ENCODE measurements at places on chromosomes 12 and 14.

GRCh38 chr12:44088647-44089046, 252.8 kb downstream of the TMEM117 start:
- no peak for DNase-seq

GRCh38 chr12:47378222-47378582, 298.4 kb upstream of the AMIGO2 start:
- no peak for DNase-seq

DNA sequence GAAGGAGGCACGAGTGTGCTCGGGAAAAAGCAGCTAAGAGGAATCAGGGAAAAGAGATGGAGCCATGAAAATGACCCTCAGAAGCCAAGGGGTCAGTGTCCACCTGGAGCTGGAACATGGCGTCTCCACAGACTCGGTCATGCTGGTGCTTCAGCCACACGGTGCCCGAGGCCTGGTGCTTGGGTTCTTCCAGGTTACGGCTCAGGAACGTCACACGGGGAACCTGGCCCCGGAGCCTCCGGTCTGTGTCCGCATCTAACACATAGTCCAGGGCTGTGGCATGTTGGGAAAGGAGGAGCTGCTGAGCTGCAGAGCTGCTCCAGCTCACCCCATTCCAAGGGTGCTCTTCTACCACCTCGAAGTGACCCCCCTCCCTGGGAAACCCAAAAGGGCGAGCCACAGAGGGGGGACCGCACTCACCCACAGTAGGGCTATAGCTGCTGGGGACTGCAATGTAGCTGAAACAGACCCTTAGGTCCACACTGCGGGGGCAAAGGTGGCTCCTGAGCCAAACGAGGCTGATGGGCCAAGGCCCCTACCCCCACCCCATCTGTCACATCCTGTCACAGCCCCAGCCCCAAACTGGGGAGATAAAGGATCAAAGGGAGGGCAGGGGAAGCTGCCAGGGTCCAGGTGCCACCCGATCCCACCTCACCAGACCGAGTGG, 10.8 kb downstream of the ITGA7 start:
- DNase-seq: no peak

- no peak for DNase-seq
Observed at GRCh38 chr12:124545508-124546418, 21.6 kb downstream of the NCOR2 start.

DNA sequence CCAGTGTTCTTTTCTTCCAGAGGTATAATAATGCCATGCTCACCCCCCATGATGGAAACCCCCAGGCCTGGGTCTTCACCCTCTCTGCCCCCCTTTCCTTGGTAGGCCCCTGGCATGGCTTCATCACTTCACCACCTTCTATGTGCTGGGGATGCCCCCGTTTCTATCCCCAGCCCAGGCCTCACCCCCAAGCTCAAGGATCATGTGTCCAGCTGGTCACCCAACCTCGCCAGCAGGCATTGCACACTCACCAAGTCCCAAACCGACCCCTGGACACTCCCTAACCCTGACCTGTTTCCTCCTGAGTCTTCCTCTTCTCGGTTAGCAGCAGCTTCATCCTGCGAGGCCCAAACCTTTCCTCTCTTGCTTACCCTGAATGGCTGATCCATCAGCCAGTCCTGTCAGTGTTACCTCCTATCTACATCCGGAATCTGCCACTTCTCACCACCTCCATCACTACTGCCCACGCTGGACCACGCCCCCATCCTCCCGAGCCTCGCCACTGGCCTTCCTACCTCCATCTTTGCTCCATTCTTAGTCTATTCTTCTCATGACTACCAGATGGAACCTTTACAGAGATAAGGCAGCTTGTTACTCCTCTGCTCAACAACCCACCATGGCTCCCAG, 69.0 kb downstream of the MVK start:
- no peak for DNase-seq

- no peak for DNase-seq
Observed at GRCh38 chr12:11785712-11786111, 136.2 kb downstream of the ETV6 start.

DNA sequence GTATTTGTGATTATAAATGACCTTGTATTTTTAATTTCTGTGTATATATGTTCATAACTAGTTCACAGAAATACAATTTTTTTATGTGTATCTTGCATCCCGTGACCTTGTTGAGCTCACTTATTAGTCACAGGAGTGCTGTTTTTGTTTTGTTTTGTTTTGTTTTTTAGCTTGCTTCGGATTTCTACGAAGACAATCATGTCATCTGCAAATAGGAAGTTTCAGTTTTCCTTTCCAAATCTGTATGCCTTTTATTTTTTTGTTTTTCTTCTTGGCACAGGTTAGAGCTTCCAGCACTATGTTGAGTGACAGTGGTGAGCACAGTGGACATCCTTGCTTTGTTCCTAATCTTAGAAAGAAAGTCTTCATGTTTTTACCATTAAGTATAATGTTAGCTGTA, 229.2 kb upstream of the GARIN6 start:
- no peak for DNase-seq

- no peak for DNase-seq
Observed at GRCh38 chr12:107736914-107737313, 24.0 kb downstream of the PRDM4 start.

GRCh38 chr14:66085665-66086064, 400.5 kb upstream of the CCDC196 start:
- DNase-seq: no peak

DNA sequence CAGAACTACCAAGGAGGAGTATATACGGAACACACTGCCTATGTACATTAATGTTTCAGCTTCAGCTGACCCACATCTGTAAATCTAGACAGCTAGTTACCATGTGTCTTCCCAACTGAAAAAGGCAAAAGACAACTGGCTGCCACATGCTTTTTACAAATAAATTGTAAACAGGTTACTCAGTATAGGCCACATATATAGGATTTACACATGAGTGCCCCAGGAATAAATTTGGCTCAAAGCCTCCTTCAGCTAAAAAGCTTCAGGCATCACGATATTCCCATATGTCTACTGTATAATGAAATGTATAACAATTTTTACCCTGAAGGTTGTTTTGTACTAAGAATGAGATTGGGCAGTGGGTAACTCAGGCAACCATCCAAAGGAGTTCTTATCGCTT, 175.9 kb upstream of the BMP4 start:
- no peak for DNase-seq

DNA sequence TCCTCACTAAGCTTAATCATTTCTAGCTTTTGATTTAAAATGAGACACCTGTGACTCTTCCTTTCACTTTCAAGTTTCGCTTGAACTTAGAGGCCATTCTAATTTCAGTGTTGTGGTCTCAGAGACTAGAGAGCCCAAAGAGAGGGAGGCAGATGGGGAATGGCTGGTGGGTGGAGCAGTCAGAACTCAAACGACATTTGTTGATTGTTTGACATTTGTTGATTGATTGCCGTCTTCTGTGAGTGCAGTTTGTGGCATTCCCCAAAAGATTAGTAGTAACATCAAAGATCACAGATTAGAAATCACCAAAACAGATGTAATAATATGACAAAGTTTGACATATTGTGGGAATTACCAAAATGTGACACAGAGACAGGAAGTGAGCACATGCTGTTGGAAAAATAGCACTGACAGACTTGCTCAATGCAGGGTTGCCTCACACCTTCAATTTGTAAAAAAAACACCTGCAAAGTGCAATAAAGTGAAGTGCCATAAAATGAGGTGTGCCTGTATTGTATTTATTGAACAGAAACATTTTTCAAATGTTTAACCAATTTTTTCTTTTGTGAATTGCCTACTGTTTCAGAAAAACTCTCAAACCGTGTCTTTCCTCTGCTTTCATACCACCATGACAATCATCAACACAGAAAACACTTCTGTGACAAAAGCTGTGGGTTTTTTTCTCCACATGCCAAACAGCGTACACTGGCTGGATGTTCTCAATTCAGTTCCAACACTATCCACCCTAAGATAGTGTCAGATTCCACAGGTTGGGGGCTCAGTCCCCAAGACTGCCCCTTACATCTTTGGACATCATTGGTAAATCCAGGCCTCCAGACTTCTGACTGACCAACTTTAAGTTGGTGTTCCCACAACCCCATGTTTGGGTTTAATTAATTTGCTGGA, 376.3 kb upstream of the RGS6 start:
- no peak for DNase-seq

DNA sequence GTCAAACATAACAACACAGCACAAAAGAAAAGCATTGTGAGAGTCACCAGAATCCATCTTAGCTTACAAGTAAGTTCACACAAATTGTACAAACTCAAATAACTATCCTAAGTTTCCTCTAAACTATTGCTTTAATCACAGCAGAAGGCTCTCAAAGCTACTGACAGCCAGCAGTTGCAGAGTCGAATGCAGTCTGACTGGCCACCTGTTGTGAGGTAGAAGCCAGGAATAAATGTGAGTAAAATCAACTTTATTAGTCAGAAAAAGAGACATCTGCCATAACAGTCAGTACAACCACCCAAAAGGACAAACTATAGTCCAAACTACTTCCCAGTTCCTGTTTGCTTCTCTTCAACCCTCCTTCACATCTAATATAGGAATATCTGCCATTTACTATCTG, 231.7 kb upstream of the USP15 start:
- no peak for DNase-seq

DNA sequence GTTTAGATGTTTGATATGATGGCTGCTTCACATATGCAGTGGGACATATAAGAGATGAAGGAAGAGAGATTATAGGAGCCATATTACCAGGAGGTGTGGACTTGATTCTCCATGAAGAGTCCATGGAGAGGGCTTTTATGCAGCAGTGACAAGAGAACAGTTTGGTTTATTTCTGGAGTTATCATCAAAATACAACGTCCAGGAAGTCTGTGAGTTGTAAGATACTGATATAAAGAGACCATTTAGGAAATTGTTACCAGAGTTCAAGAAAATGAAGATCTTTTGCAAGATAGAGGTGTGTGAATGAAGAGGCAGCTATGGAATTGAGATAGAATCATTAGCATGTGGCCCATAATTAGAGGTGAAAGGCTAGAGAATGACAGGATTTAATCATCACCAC, 431.7 kb downstream of the NPAS3 start:
- no peak for DNase-seq

- peak; percentile 31 for DNase-seq
Observed at GRCh38 chr14:34873589-34874385, 1.4 kb downstream of the BAZ1A start.

DNA sequence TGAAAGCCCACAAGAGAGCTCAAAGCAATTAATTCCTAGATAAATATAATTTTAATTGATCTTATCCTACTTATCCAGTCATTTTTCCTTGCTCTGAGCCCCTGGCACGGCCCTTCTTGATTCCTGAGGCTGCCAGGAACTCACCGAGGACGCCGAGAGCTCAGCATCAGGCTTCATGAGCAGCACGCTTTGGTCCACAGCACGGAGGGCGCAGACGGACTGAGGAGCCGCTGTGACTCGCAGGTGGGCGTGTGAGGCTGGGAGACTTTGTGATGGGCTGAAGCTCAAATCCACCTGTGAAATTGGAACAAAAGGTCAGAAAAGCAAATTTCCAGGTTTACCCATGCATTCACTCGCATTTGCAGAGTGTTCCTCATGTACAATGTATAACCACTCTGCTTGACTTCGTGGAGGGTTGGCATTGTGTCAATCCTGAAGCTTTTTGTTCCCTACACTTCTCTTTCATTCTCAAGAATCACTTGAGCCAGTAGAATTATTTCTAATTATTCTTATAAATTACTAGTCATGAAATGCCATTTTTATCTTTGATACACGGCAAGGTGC, 17.2 kb downstream of the A2M start:
- no peak for DNase-seq

DNA sequence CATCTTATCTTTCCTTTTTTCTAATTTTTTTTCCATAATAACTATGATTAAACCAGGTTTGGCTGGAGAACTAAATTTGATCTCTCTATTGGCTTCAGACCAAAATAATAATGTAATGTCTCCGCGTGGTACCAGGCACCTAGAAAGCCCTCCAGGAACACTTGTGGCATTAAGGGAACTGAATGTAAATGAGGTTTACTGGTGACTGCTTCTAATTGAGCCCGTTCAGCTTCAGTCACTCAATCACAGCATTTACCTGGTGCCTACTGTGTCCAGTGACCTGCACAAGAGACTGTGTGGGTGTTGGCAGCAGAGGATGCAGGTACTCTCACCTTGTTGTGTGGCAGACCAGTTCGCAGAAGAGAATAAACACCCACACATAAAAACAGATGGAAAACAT, 302.5 kb downstream of the DPF3 start:
- no peak for DNase-seq

DNA sequence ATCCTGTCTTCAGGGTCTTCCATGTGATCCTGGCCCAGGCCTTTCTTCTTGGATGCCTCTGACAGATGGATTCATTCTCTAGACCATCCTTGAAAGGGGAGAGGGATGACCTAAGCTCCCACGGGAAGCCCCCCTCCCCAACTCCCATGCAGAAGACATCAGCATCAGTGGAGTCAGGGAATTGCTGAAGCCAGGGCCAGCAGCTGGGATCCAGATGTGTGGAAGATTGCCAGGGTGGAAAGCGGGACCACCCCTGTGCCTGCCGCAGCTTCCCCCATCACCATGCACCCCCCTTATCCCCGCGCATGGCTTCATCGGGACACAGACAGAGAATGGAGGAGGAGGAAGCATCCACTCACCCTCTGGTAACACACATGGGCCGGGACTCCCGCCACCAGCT, 183.6 kb upstream of the PRMT8 start:
- DNase-seq: no peak

- no peak for DNase-seq
Observed at GRCh38 chr14:91207008-91207407, 37.5 kb downstream of the GPR68 start.

GRCh38 chr14:105334383-105335230, 20.1 kb downstream of the PACS2 start:
- DNase-seq: no peak

DNA sequence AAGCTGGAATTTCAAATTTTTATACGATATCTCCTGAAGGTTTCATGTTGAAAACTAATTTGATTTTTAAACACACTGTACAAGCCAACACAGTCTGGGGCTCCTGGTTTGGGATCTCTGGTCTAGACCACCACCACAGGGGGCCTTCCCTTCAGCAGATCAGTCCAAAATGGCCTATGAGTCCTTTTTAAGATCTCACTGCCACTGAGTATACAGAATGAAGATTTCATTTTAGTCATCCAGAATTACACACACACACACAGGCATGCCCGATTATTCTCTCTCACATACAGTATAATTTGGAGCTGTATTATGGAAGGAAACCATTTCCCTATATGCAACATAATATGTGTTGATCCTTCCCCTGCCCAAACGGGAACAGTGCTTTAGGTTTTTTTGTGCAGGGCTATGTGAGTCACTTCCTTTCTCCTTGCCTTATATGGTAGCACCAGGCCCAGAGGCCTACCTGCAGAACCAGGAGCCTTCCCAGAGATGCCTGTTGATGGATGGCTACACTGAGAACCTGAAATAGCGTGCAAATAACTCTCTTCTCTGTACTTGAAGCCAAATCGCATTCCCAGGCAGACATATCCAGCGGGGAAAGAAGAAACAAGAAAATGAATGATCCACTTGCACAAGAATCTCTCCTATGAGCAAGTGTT, 28.1 kb upstream of the WNK1 start:
- DNase-seq: no peak

Measured in kidney epithelial cell (primary cell).